Right renal cortex interstitium (tissue), 3 donors: ENCODE measurements at places on chromosomes 1 and 21. TPM values are rescaled to one million over a fixed set of nuclear protein-coding genes. Genes with fewer than 3 reads are reported as not detected.

Gene LRRN2
- polyA plus RNA-seq = 10.6 TPM

Gene KCNT2
- polyA plus RNA-seq = 8.4 TPM

Gene RNF223
- not detected for polyA plus RNA-seq

Gene PLA2G2D
- 0.06 TPM for polyA plus RNA-seq

Gene CEP350
- polyA plus RNA-seq = 32.3 TPM

DNA sequence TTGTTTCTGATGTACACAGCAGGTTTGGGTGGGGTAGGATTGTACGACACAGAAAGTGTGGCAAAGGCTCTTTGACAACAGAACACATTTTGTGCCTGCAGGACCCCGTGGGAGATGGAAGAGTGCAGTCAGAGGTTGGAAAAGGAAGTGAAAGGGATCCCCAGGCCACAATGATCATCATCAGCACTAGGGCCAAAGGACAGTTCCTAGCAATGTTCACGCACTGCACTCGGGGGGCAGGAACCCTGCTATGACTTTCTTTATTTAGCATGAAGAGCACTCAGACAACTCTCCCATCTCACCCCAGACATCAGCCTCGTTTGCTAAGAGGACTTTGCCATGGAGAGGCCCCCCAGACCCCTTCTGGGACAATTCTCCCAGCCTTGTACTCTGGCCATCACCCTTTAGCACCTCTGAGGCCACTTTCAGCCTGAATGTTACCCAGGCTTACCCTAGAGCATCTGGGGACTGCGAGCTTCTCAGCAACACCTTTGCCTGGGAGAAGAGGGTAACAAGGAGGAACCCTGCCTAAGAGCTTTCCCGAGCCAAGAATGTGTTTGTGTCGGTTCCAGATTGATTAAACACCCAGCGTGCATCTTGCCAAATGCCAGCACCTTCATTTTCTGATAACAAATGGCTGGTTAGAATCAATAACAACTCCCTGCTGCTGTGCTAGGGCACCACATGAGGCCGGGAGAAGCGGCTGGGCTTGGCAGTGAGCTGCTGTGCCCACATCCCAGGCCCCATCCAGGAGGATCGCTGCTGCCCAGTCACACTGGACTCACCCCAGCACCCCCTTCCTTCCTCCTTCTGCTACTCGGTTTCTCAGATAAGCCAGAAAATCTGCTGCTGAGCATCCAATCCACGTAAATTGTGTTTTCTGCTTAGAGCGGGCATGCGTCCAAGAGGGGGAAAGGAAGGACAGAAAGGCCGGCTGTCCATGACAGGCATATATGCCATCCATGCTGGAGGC lies 633.1 kb downstream of the AJAP1 start:
- no peak for DNase-seq

GRCh38 chr1:178362747-178363146 lies 134.0 kb downstream of the CLEC20A start:
- no peak for DNase-seq

DNA sequence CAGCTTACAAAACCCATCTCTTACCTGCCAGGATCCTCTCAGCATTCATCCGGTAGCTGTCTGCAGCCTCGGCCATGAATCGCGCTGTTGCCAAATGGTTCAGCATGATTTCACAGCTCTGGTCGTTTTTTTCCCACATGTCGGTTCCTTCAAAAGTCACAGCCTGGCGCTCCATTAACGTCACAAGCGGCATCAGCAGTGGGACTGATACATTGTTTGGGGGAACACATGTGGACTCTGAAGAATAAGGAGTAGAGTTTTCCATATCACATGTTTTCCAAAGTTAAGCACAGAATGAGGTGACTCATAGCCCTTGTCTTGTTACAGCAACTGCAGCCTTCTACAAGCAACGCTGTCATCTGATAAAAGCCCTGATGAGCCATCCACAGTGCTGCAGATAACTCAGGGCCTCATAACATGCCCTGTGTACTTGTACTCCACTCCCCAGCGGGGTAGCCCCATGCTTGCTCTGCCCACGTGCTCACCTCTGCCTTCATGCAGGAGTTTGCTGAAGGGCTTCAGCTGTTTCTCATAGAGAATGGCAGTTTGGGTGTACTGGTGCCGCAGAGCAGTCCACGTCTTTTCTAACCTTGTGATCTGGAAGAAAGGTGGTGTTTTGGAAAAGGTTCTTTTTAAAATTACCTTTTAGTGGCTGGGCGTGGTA lies 114.2 kb downstream of the BCAR3 start:
- no peak for DNase-seq

GRCh38 chr1:235160383-235160956 lies 580 bp downstream of the RBM34 start:
- peak; percentile 24 for DNase-seq

GRCh38 chr1:47403321-47403910 lies 12.7 kb upstream of the FOXE3 start:
- DNase-seq = no peak

GRCh38 chr1:2091611-2092604 lies 41.7 kb downstream of the PRKCZ start:
- DNase-seq = no peak

GRCh38 chr21:42556960-42557359 lies 43.3 kb downstream of the SLC37A1 start:
- DNase-seq = no peak

DNA sequence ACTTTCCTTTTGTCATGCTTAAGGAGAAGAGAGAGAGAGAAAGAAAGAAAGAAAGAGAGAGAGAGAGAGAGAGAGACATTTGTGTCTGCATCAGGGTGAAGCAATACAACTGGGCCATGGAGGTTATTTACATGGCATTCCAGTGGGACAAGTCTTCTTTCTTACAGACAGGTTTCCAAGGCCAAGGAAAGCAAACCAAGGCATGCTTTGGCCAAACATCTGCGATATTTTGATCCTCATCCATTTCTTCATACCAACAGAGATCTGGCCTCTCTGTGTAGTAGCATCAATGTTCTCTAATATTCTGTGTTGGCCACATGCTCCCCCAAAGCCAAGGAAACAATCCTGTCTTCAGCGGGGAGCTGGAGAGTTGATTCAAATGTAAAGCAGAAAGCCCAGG lies 292.1 kb downstream of the SETD4 start:
- DNase-seq = no peak

GRCh38 chr1:234955107-234955731 lies 173.4 kb downstream of the TOMM20 start:
- DNase-seq = no peak

DNA sequence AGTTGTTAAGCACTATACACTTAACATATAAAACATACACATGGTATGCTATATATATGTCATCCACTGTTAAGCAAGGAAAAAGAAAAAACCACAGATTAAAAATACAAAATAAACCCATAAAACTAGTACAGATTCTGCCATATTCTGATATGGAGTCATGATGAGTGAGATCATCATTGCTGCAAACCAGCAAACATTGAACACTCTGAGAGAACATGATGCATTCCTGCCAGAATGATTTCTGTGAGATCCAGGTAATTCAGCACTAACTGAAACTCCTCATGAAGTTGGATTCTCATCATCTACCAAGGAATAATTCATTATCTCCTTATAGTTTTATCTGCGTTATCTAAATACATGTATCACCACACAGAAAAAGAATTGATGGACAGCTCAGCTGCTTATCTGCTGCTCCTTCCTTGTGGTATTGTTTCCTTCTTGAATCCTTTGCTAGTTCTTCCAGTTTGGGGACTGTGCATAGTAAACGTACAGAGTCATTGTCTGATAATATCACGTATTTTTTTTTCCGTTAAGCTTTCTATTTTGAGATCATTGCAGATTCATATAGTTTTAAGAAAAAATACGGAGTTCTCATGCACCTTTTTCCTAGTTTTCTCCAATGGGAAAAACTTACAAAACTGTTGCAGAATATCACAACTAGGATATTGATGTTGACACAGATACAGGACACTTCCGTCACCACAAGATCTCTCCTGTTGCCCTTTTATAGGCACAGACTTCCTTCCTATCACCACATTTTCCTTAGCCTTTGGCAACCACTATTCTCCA lies 9.3 kb downstream of the RAB4A start:
- DNase-seq = no peak

- no peak for DNase-seq
These were observed 1.5 kb upstream of the CD244 start for GRCh38 chr1:160864173-160864572.

DNA sequence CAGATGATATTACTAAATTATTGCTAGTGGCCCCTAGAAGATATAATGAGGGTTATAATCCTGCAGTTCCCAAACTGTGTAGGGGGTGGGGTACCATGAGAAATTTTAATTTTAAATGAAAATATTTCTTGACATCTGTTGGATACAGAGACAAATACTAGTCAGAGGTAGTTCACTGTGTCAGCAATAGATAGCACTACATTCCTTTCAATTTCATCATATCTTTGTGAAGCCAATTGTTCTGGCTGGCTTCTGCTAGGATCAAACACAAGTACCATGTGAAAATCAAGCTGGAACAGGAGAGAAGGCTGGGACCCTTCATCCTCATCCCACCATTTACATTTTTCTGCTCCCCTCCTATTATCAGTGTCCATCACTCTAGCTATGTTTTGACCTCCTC lies 208.1 kb downstream of the USH2A start:
- no peak for DNase-seq
